Cortex of kidney (tissue), 1 donor: ENCODE measurements at places on chromosomes 11 and 22.

GRCh38 chr11:77619576-77620198, 17.9 kb downstream of the CLNS1A start:
- DNase-seq = no peak

- no peak for DNase-seq
Observed at GRCh38 chr11:26424255-26424654, 92.3 kb downstream of the ANO3 start.

- no peak for DNase-seq
Observed at GRCh38 chr22:37275622-37276021, 6.7 kb upstream of the CYTH4 start.

DNA sequence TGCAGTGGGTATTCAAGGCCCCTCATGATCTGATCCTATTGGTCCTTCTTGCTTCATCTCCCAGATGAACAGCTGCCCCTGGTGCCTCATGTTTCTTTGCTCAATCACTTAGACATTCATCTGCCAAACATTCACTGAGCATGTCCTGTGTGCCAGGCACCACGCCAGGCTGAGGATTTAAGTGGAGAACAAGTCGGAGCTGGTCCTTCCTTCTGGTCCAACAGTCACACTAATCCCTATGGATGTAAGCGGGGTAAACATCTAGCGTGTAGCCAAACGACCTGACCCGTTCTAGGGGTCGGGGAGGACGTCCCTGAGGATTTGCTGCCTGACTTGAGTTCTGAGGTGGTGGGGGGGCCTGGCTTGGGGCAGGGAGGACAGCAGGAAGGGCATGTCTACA, 21.9 kb downstream of the ZMAT5 start:
- DNase-seq = no peak

GRCh38 chr11:83336993-83337392, 50.8 kb upstream of the CCDC90B start:
- no peak for DNase-seq

DNA sequence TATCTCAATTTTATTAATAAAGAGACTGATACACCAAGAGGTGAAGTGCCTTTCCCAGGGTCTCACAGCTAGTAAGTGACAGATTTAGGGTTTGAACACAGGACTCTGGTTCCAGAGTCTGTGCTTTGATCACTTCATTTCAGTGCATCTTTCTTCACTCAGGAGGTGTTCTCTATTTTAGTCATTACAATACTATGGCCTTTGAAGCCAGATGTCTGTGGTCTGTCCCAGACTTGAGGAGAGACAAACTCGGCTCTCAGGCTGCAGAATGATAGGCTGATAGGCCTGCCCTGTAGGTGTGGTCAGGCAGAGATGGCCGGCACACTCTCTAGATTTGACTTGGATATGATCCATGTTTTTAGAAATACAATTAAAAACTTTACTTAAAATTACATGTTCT, 478.5 kb upstream of the CCDC90B start:
- DNase-seq = no peak

DNA sequence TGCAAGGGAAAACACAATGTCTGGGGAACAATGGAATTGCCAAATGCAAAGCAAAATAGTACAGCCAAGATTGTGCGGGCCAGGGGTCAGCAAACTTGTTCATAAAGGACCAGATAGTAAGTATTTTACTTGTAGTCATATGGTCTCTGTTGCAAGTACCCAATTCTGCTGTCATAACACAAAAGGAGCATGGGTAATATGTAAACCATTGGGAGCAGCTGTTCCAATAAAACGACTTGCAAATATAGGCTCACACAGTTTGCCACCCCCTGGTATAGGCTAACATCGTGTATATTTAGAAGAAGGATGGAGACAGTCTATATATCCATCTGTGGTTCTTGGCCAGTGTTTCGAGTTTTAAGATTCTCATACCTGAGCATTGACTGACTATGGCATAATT, 15.6 kb downstream of the SDHAF2 start:
- no peak for DNase-seq

DNA sequence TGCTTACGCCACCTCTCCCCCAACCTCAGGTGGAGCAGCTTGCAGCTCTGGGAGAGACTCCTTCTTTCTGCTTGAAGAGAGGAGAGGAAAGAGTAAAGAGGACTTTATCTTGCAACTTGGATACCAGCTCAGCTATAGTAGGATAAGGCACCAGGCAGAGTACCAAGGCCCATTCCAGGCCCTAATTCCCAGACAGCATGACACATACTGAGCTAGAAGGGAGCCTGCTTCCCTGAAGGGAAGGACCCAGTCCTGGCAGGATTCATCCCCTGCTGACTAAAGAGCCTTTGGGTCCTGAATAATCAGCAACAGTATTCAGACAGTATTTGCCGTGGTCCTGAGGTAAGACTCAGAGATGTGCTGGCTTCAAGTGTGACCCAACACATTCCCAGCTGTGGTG, 41.4 kb downstream of the PPME1 start:
- no peak for DNase-seq

DNA sequence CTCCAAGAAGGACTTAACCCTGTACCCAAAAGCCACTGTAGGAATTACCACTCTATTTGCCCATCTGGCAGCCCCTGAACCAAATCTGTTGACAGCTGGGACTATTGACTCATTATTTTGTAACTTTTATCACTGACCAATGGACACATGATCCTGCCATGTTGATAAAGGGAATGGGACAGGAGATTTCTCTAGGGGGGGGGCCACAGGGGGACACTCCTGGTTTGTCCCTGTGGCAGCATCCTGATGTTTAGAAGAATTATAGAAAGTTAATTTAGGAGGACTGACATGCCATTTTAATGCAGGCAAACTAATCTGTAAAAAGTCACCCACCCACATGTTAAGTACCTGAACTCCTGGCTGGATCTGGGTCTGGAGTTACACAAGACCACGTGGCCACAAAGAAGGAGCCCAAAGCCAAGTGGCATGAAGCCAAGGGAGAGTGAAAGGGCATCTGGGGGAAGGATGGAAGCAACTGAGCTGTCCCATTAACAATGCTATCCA, 558.1 kb downstream of the ETS1 start:
- no peak for DNase-seq

GRCh38 chr22:27866135-27867084, 52.6 kb downstream of the PITPNB start:
- DNase-seq = no peak

GRCh38 chr11:8767466-8768142, 85.0 kb downstream of the RPL27A start:
- no peak for DNase-seq

- no peak for DNase-seq
Observed at GRCh38 chr11:61764606-61765260, 12.3 kb downstream of the MYRF start.

DNA sequence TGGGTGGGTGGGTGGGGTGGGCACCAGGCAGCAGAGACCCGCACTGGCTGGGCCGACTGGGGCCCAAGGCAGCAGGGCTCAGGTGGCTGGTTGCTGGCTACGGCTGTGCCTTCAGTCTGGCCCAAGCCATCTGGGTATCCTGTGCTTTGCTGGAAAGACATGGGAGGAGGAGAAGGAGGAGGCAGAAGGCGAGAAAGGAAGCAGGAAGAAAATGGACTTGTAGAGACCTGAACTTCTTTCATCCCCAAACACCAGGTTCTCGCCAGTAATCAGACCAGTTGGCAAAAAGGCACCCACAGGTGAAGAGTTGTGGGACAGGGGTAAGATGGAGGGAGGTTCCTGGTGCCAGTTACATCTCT, 78.8 kb downstream of the IGLL1 start:
- no peak for DNase-seq

DNA sequence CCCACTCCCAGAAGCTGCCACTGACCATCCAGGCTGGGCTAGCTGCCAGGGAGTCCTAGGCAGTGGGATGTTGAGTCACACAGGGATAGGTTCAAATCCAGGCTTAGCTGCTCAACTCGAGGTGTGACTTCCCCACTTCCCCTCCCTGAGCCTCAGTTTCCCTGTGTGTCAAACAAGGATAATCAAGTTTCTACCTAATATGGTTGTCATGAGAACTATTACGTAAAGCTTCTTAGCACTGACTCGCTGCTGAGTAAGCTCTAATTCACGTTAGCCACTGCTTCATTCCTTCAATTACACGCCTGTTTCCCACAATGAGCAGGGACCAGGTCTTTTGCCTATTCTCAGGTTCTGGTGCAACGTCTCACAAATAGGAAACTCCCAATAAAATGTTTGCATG, 67.7 kb downstream of the SEZ6L start:
- no peak for DNase-seq
